ENCODE measurements at places on chromosomes 5 and 9. TPM values are rescaled to one million over a fixed set of nuclear protein-coding genes. Genes with fewer than 3 reads are reported as not detected.

Gene ARSI
- 0.84 TPM for total RNA-seq

Gene PTGS1
- 37.3 TPM for total RNA-seq

Gene PLAC8L1
- total RNA-seq: not detected

Gene PDLIM4
- total RNA-seq: 12.4 TPM

Gene HBEGF
- total RNA-seq: 18.3 TPM

Gene TAF11L10
- total RNA-seq: not detected

Gene LRRC19
- not detected for total RNA-seq

Gene GPRIN1
- total RNA-seq: 0.81 TPM

Gene LCN9
- not detected for total RNA-seq

Gene PCDHA3
- total RNA-seq: 0.44 TPM

Gene CATSPER3
- total RNA-seq: 0.31 TPM

Gene GPX3
- 1,220 TPM for total RNA-seq

Gene ZNG1E
- 18.7 TPM for total RNA-seq

Gene BTNL9
- total RNA-seq: 34.1 TPM

Gene PCDHGA8
- total RNA-seq: 2.9 TPM

Gene JAKMIP2
- 0.53 TPM for total RNA-seq

Gene WDR31
- 4.9 TPM for total RNA-seq

Gene ZNF454
- total RNA-seq: 2.0 TPM

Gene IL3
- not detected for total RNA-seq

Gene QRFP
- not detected for total RNA-seq

Gene SUSD3
- 2.4 TPM for total RNA-seq

Gene ITGA2
- 3.8 TPM for total RNA-seq

Gene SPAAR
- 13.1 TPM for total RNA-seq

Gene QSOX2
- 6.6 TPM for total RNA-seq

Gene ANGPTL2
- total RNA-seq: 63.1 TPM

Gene RMRP
- total RNA-seq: 14,118 TPM

Gene TAS2R1
- not detected for total RNA-seq

Gene PAPPA
- total RNA-seq: 2.4 TPM

Gene ACOT12
- total RNA-seq: not detected

Gene SLC6A3
- 0.06 TPM for total RNA-seq

Gene C5orf52
- not detected for total RNA-seq

Gene DNAI1
- not detected for total RNA-seq

Gene LEAP2
- 1.1 TPM for total RNA-seq

Gene PPIC
- total RNA-seq: 53.4 TPM

Gene SPOCK1
- 213 TPM for total RNA-seq

Gene THBS4
- total RNA-seq: 9.2 TPM

Gene HTR1A
- not detected for total RNA-seq

Gene PIP5K1B
- 50.1 TPM for total RNA-seq

Gene NIM1K
- total RNA-seq: 0.34 TPM

Gene MBLAC2
- total RNA-seq: 3.2 TPM

Gene NMRK1
- total RNA-seq: 23.3 TPM

Gene TMEM252
- 0.18 TPM for total RNA-seq

Gene SLC34A1
- total RNA-seq: not detected

Gene MTRR
- total RNA-seq: 45.2 TPM

Gene SH3GL2
- total RNA-seq: 0.18 TPM

Gene SLC4A9
- total RNA-seq: 0.09 TPM

Gene SIGMAR1
- total RNA-seq: 31.8 TPM

Gene PPP3R2
- not detected for total RNA-seq

Gene C7
- 429 TPM for total RNA-seq

Gene DMRT3
- total RNA-seq: not detected

Gene BHMT
- 0.44 TPM for total RNA-seq

Gene FST
- total RNA-seq: 10.5 TPM

Gene ZFP2
- 1.2 TPM for total RNA-seq

Gene XRCC4
- total RNA-seq: 4.8 TPM

Gene TCF7
- 3.3 TPM for total RNA-seq
